Right hindlimb (tissue), 1 donor: ENCODE measurements at places on chromosomes 12 and 14.
A peak's percentile ranks its signal among the peaks of the same experiment; 100 is the strongest.

DNA sequence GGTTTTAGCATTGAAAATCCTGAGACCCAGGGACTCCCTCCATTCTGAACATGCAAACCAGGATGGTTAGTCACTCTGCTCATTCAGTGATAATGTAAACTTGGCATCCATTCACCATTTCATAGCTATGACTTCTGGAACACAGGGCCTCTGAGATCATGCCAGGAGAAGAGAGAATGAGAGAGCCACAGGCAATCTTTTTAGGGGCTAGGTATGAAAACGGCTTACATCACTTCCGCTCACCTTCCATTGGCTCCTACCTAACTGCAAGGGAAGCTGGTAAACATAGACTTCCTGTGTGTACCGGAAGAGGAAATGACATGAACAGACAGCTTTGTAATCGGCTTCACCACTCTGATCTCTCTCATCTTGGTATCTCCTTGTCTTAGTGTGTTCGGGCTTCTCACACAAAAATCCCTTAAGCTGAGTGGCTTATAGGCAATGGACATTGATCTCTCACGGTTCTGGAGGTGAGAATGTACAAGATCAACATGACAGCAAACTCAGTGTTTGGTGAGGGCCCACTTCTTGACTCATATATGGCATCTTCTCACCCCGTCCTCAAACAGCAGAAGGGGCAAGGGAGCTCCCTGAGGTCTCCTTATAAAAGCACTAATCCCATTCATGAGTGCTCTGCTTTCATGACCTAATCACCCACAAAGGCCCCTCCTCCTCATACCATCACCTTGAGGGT lies 465.9 kb upstream of the TBX3 start:
- DNase-seq: no peak

DNA sequence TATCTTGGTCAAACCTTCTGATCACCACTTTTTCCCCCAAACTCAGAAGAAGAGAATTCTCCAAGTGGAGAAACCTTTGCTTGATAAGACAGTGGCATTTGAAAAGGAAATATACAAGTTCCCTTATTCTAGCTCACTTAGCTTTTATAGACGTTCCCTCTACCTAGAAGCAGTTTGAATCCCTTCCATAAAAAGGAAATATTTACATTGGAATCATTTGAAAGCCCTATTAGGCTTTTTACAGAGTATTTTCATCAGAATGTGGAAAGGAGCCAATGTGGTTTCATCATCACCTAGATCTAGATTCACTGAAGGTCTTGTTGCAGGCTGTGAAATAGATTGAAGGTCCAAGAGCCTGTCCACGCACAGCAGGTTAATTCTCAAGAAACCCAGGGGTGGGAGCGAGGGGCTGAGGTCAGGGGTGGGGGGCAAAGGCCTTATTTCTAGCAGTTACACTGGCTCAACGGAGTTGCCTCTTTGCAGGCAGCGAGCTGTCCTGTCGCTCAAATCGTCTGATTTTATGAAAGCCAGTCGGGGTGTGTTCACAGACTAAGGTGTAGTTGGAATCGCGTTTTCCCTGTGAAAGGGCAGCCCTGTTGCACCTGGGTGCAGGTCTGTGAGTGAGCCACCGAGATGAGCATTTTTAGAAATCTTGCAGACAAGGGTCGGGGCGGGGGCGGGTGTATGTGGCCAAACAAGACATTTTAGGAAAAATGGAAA lies 45.6 kb downstream of the AACS start:
- DNase-seq: no peak

DNA sequence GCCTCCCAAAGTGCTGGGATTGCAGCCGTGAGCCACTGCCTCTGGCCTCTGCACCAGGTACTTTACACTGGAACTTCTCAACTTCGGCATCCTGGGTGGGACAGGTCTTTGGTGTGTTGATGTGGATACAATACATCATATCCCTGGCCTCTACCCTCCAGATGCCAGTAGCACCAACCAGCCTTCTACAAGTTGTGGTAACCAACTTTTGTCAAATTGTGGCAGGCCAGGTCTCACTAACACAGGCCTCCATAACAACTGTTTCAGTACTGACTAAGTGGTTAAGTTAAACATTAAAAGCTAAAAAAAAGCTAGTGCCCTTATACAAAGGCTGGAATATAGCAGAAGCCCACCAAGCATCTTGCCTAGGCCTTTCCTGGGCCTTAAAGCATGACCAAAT lies 232.9 kb downstream of the PCNX1 start:
- no peak for DNase-seq

- no peak for DNase-seq
Observed at GRCh38 chr12:26846416-26846815, 13.4 kb upstream of the ITPR2 start.

DNA sequence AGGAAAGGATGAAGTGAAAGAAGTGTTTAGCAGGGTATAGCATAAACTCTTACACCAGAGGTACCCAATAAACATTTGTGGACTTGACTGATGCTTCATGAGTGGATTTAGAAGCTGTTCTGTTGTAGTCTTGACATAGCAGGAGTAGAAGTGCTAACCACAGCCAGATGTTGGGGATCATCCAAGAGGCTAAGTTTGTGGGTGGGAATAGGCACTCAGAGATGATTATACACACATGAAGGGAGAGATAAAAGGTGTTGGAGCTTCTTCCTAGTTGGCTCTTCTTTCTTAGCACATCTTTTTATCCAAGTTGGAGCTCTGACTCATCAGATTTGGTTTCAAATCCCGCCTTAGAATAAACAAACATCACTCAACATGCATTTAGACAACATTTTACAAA lies 166.7 kb upstream of the E2F7 start:
- peak; percentile 25 for DNase-seq

- no peak for DNase-seq
Observed at GRCh38 chr12:57934819-57935218, 6.5 kb upstream of the ATP23 start.

DNA sequence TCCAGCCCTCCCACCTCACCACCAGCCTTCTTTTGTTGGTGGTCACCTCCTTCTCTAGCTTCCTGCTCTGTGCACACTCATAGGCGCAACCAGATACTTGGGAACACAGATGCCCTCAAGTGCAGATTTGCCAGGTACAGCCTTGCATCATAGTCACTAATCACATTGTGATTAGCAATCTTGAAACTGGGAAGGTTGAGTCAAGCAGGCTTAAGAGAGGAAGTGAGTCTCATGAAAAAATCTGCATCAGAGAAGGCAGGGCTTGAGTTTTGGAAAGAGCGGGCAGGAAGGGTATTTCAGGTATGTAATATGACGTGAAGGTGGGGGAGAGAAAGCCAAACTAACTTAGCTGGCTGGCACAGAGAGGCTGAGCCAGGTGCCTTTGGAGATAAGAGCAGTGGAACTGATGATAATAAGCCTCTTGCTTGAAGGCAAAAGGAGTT lies 2.7 kb upstream of the RABGGTA start:
- no peak for DNase-seq

DNA sequence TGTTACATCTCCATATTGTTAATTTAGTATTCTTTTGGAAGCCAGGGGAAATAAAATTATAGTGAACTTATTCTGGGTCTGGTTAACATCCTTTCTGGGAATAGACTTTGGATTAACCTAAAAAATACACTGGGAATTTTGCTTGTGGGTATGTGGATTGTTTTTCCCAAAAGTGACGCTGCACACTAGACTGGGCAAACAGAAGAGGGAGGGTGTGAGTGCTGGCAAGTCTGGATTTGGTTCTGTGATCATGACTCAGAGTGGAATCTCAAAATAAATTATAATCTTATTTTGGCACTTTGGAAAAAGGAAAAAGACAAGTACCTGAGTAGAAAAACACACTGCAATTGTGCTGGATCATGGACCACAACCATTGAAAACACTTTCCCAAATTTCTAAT lies 15.2 kb upstream of the LUM start:
- DNase-seq: no peak

- peak; percentile 33 for DNase-seq
Observed at GRCh38 chr12:13609894-13610679, 371.3 kb downstream of the GRIN2B start.

- DNase-seq: peak; percentile 24
Observed at GRCh38 chr12:42641221-42641885, 51.8 kb upstream of the PRICKLE1 start.

- DNase-seq: peak; percentile 82
Observed at GRCh38 chr12:114762490-114763110, 78.6 kb upstream of the TBX3 start.

DNA sequence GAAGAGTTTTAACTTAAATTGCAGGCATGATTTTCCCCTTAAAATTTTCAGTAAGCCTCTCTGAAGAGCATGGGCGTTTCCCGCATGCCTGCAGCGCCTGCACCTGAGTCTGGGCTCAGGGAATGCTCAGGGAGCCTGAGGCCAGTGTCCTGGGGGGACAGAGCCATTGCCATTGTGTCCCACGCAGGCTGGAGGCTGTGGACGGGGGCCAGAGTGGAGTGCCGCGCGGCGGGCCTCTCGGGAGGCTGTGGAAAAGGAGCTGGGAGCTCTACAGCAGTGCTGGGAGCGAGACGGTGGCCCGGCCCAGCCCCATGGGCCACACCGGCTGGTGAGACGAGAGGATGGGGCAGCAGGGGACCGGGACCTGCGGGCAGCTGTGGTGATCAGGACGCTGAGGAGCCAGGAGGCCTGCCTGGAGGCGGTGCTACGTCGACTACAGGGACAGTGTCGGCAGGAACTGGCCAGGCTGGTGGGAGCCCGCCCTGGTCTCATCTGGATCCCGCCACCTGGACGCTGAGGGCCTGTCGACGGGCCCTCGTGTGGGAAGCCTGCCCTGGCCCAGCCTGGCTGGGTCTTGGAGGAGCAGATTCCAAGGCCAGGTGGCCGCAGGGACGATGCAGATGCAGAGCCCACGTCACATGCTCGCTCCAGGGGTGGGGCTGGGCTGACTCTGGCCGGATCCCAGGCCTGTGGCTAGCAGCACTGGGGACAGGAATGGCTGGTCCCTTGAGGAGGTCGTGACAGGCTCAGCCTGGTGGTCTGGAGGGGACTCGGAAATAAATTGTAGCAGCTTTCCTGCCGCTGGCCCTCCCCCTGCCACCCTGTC lies 7.6 kb downstream of the TEDC1 start:
- peak; percentile 36 for DNase-seq

- no peak for DNase-seq
Observed at GRCh38 chr12:57138526-57139272, 8.7 kb downstream of the LRP1-AS start.

DNA sequence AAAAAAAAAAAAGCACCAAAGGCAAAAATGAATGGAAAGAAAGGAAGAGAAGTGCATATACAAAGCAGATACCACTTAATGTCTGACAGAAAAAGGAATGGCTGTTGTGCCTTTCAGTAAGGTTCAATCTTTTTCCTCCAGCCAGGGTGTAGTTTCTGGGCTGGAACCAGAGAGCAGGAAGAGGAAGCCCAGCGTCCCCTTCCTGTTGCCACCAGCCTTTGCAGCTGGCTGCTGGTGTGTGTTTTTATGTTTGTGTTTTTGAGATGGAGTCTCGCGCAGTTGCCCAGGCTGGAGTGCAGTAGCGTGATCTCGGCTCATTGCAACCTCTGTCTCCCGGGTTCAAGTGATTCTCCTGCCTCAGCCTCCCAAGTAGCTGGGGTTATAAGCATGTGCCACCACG lies 64.6 kb upstream of the LTA4H start:
- DNase-seq: no peak

GRCh38 chr14:26319139-26319864 lies 278.5 kb downstream of the NOVA1 start:
- no peak for DNase-seq

DNA sequence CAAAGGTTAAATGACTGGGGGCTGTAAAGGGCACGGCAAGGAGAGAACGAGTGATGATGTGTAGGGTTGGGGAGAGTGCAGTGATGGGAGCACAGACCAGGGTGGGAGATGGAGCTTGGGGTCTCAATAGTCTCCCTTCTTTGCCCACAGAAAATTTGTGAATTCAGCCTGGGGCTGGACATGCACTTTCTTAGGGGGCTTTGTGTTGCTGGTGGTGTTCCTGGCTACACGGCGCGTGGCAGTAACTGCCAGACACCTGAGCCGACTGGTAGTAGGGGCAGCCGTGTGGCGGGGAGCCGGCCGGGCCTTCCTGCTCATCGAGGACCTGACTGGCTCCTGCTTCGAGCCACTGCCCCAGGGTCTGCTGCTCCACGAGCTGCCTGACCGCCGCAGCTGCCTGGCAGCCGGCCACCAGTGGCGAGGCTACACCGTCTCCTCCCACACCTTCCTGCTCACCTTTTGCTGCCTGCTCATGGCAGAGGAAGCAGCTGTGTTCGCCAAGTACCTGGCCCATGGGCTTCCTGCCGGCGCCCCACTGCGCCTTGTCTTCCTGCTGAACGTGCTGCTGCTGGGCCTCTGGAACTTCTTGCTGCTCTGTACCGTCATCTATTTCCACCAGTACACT lies 1.7 kb downstream of the FITM1 start:
- DNase-seq: no peak

DNA sequence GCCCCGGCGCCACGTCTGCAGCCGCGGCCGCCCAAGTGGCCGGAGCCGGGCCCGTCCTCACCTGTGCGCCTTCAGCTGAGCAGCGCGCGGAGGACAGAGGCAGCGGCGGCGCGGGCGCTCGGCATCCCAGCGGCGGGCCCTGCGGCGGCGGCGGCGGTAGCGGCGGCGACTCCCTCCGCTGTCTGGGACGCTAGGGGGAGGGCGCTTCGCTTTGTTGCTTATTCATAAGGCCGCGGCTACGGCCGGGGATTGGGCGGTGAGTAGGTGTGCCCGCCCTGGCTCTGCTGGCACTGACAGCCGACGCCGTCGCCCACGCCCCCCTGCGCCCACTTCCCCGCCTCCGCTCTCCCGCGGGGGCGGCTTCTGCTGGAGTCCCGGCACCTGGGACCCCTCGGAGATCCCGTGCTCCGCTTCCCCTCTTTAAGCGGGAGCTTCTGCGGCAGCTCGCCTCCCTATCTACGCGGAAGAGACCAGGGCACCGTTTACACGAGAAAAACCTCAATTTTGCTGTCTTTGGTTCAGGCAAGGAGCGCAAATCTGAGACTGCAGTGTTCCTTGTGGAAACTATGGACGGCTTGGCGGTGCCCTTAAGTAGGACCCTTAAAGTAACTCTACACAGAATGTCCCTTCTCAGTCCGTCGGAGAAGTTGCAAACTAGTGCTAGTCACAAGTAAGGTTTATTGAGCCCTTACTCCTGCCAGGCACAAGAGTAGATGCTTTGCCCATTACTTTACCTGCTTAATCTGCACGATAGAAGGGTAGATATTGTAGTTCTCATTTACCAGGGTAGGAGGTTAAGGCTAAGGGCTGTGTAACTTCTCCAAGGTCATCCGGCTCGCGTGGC lies at the start of gene ARMH4:
TSS of gene ARMH4 (minus strand) at position 200 of the 844 bp plus-strand sequence. CDS start 12,855 bp downstream, outside the sequence.
- DNase-seq: peak; percentile 90

DNA sequence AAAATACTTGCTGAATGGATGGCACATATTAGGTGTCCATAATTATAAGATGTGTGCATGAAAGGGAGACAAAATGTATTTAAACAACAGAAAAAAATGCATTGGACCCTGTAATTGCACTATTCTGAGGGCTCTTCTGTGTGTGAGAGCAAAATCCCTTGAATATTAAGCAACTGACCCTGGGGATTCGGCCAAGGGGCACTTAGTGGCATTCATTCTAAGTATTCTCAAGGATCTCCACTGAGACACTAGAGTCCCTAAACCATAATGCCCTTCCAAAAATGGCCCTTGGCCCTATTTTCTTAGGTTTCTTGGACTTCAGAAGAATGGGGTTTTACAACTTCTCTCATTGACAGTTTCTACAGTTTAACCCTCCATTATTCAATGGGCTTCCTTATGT lies 388.6 kb downstream of the GLT1D1 start:
- no peak for DNase-seq

- peak; percentile 90 for DNase-seq
Observed at GRCh38 chr12:75724928-75725312, 213.5 kb upstream of the KRR1 start.
